ENCODE measurements at places on chromosomes 5 and 9.

DNA sequence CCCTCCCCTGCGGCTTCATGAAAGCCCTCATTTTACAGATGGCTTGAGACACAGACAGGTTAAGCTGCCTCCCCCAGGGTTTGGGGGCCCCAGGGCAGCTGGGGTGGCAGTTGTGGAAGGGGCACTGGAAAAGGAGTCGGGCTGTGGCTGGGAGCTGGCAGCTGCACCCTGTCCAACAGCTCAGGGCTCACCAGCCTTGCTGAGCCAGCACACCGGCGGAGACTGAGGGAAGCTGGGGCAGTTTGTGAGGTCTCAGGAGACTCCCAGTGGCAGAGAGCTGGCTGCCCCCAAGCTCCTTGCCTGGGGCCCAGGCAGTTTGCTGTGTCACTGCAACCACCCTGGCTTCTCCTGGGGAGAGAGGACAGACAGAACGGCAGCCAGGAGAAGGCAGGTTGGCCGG lies 34.8 kb upstream of the RAPGEF1 start:
- no peak for DNase-seq

GRCh38 chr9:132049900-132050299 lies 29.8 kb downstream of the MED27 start:
- DNase-seq: no peak

GRCh38 chr9:6355728-6356127 lies 27.6 kb downstream of the TPD52L3 start:
- no peak for DNase-seq

DNA sequence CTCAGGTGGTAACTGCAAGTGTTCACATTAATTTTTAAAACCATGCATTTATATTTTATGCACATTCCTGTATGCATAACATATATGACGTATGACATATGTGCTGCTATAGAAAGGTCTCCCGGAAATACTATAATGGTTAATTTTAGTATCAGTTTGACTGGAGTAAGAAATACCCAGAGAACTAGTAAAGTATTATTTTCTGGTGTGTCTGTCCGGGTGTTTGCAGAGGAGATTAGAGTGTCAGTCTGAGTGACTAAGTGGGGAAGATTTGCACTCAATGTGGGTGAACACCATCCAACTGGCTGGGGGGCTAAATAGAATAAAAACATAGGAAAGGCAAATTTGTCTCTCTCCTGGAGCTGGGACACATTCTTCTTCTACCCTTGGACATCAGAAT lies 26.9 kb downstream of the UIMC1 start:
- DNase-seq: no peak

- no peak for DNase-seq
Measured at GRCh38 chr5:88979244-88979643, 96.3 kb upstream of the MEF2C start.

- no peak for DNase-seq
Measured at GRCh38 chr9:86983249-86983619, 35.9 kb upstream of the GAS1 start.

DNA sequence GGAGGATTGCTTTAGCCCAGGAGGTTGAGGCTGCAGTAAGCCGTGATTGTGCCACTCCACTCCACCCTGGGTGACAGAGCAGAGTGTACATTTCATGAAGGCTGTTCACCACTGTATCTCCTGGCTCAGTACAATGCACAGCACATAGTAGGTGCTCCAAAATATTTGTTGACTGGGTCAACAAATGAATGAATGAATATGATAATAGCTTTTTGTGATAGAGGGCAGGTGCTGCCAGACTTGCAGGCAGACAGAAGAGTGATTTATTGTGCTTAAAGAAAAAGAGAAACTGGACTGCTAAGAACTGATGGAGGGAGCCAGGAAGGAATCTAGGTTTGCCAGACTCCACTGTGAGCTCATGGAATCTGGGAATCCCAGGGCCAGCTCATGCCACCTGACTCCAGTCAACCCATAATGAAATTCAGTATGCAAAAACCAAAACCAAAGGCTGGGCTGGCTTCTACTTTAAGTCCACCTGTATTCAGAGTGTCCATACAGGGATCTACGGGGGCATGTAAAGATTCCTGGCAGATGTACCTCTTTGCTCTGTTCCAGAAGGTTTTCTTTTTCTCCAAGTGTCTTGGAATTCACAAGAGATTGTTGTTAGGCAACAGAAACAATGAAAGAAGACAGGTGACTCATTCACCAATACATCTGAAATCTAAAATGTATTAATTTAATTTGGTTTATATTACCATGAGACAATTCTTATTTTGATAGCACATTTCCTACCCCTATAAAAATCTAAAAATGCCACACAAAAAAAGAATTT lies 15.5 kb upstream of the CTNNA1 start:
- no peak for DNase-seq

DNA sequence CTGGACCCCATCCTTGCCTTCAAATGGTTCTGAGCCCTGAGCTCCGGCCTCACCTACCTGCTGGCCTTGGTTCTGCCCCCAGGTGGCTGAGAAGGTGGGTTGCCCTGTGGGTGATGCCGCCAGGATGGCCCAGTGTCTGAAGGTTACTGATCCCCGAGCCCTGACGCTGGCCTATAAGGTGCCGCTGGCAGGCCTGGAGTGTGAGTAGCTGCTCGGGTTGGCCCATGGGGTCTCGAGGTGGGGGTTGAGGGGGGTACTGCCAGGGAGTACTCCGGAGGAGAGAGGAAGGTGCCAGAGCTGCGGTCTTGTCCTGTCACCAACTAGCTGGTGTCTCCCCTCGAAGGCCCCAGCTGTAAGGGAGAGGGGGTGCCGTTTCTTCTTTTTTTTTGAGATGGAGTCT lies 5.2 kb downstream of the CEL start:
- DNase-seq: no peak

DNA sequence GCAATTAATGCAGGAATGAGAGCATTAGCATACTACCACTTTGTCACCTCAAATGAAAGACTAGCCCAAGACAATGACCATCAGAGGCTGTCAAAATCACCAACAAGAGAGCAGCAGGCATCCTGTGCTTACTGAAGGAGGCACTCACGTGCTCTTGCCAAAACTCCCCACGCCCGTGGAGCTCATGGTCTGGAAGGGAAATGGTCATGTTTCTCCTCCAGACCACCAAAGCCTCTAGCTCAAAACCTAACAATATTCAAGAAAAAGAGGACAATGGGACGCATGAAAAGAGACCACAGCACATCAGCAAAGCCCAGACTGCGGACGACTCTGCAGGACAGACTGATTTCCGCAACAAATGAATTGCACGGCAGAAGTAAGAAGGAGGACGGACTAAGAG lies 12.8 kb downstream of the AKNA start:
- DNase-seq: no peak

GRCh38 chr5:169576181-169576598 lies 7.4 kb upstream of the SPDL1 start:
- DNase-seq: no peak

DNA sequence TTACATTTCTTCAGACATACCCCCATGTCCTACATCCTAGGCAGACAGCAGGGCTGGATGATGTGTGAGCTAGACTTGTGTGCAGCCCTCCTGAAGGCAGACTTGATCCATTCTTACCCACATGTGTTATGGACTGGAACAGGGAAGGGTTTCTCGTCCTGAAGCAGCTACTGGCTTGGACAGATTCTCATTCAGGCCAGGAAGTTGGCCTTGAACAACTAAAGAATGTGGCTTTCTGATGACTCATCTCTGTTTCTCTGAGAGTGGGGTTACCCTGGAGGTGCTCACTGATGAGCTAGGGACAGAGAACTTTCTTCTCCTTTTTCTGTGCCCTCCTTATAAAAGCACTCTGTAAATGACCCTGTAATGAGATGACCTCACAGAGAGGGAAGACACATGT lies 246.5 kb downstream of the PCSK5 start:
- peak; percentile 20 for DNase-seq

DNA sequence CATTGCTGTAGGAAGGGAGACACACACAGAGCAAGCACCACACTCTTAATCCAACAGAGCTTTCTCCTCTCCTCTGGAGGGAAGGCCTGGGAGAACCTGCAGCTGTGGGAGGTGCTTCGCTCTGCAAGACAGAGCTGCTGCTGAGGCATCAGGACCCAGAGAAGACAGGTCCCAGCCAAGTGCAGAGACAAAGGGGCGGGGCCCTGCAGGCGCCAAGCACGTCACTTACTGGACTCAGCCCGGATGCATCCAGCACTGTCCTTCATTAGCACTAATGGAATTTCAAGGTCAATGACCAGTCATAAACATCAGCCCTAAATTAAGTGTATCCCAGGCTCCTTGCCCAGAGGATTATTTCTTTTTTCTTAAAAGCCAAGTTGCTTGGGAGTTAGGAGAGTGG lies 337.1 kb upstream of the PANK3 start:
- no peak for DNase-seq

- DNase-seq: no peak
Measured at GRCh38 chr5:55645304-55645703, 66.8 kb downstream of the SLC38A9 start.

- no peak for DNase-seq
Measured at GRCh38 chr5:176609724-176610434, at the start of gene GPRIN1. Gene GPRIN1 (minus strand): TSS chr5:176610156. CDS start chr5:176599834, 10,322 bp downstream.

DNA sequence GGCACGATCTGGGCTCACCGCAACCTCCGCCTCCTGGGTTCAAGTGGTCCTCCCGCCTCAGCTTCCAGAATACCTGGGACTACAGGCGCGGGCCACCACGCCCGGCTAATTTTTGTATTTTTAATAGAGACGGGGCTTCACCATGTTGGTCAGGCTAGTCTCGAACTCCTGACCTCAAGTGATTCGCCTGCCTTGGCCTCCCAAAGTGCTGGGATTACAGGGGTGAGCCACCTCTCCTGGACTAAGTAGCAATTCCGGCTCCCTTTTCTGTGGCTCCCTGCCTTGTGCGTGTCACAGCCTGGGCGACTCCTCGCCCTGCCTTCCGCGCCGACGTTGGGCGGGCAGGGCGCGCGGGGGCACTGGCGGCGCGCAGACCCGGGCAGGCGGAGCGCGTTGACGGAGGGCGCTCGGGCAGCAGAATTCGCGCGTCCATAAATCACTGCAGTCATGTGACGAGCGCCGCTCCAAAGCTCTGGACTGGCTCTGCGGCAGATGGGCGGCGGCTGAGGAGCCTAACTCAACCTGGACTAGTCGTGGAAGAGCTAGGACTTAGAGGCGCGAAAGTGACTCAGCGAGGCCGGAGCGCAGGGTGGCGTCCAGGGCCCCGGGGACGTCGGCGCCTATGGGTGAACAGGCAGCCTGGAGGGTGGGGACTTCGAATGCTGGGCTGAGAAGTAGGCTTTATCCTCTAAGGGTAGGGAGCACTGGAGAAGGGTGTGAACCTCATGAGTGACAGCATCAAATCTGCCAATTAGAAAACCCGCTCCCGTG lies 1.4 kb upstream of the CIZ1 start:
- DNase-seq: no peak

DNA sequence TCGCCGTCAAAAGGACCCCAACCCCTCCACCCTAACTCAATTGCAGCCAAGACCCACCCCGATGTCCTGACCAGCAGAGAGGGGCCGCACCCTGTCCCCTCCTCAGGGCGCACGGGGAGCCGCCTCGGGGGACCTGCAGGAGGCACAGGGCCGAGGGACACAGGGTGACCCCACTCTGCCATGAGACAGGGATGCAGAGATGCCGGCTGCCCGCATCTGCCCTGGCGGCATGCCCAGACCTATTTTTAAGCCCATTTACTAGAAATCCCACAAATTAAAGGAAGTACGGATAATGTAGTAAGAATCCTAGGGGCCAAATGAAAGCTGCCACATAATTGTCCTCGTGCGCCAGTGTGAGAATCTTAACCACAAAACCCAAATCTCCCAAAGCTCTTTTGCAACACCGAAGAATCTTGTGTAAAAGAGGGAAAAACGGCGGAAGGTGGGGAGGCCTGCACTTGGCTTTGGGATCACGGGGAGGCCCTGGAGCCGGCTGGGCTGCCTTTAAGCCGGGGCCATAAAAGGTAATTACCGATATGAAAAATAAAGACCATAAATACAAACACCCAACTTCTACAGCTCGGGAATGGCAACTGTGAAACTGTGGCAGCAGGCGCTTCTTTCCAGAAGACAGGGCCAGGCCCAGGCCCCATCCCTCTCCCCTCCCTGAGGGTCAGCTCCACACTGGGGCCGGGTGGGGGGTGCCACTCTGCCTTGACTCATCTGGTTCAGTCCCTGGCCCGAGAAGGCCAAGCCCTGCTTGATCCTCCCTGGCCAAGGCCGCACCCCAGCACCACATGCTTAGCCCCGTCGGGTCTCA lies 35.0 kb downstream of the NACC2 start:
- no peak for DNase-seq

GRCh38 chr5:1505506-1506241 lies 18.1 kb downstream of the LPCAT1 start:
- DNase-seq: no peak

GRCh38 chr9:127865645-127866464 lies 11.4 kb upstream of the ENG start:
- no peak for DNase-seq

GRCh38 chr5:63121471-63121870 lies 542.9 kb downstream of the LRRC70 start:
- DNase-seq: no peak

DNA sequence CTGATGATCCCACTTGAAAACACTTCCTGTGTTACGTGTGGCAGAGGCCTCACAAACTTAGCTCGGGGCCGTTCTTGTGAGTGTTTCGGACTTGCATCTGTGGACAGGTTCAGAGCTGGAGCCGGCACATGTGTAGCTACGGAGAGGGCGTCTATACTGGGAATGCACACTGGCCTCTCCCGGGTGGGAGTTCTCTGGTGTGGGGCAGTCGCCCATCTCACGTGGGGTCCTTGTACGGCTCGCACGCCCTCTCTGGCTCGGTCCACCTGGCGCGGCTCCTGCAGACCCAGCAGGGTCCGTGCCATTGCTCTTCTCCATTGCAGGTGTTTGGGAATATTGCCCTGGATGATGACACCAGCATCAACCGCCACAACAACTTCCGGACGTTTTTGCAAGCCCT lies 197.9 kb downstream of the CACNA1B start:
- no peak for DNase-seq

GRCh38 chr5:5881294-5881693 lies 458.8 kb downstream of the ICE1 start:
- DNase-seq: no peak

DNA sequence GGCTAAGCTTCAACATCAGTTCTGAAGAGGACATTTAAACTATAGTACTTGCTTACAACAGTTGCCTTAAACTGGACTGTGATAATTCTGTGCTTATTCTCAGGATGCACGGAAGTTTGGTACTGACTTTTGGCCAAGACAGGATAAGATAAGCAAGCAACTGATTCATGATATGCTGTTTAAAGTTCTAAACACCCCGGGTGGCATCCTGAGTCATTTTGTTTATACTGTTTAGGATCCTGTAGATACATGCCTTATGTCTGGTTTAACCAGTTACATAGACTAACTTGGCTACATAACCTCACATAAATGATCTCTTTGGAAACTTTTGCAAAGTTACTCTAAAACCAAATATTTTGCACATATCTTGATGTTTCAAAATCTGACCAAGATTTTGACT lies 95.9 kb downstream of the CDH9 start:
- DNase-seq: no peak

Measured in glomerular endothelial cell (primary cell).